ENCODE measurements at places on chromosomes 2 and 18.

GRCh38 chr2:223643309-223643708 lies 41.1 kb upstream of the SCG2 start:
- DNase-seq: no peak

- DNase-seq: no peak
Observed at GRCh38 chr18:60100778-60101177, 201.0 kb downstream of the PMAIP1 start.

DNA sequence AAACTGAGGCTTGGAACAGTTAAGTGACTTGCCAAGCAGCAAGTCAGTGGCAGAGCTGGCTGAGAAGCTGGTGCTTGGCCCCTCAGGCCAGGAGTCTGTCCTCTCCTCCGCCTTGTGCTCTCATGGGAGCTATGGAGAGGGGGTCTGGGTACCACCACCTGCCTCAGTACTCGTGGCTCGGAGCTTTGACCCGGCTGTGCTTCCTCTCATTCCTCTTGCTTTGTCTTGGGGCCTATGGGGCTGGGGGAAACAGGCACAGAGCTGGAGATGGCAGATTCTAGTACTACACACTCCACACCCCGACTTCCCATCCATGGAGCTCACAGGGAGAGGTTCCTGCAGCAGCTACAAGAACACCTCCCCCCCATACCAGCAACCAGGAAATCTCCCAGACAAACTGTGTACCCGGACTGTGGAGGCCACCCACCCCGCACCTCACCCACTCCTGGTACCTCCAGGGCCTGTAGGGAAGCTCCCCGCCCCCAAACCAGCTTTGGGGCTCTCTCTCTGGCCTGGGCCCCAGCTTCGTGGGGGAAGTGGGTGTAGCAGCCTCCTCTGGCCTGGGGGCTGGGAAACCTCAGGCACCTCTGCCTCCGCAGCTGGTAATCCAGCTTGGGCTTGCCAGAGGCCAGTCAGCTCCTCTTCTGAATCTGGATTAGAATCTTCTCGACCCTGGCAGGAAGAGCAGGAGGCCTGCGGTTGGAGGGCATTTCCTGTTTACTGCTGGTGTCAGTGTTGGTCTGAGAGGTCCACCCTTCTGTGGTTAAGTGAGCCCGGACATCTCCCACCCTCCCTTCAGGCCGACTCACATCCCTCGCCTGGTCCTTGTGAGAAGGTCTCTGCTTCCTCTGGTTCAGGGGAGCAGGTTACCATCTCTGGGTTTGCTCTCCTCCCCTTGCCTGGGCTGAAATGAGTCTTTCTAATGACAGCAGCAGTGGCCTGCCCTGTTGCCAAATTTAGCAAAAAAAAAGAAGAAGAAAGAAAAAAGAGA lies 22.3 kb upstream of the RHOB start:
- DNase-seq: no peak

GRCh38 chr2:233350708-233351107 lies 3.6 kb upstream of the DGKD start:
- no peak for DNase-seq

DNA sequence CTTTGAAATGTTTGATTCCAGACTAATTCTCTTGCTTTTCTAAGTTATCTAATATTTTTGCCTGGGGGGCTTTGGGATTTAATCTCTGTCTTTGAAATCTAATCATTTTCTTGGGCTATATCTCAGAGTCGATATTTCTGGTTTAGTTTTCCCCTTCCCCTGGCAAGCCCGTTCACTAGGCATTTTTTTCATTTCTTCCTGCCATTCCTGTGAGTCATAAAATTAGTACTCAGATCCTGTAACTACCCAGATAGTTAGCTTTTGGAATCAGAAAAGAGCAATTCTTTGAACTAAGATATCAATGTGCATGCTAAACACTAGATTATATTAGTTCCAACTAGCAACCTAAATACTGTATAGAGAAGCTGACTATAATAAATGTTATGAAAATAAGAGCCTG lies 29.4 kb upstream of the RNF149 start:
- no peak for DNase-seq

- no peak for DNase-seq
Observed at GRCh38 chr2:19205983-19206533, 152.4 kb downstream of the OSR1 start.

- DNase-seq: no peak
Observed at GRCh38 chr2:203772456-203773165, 66.2 kb downstream of the CD28 start.

DNA sequence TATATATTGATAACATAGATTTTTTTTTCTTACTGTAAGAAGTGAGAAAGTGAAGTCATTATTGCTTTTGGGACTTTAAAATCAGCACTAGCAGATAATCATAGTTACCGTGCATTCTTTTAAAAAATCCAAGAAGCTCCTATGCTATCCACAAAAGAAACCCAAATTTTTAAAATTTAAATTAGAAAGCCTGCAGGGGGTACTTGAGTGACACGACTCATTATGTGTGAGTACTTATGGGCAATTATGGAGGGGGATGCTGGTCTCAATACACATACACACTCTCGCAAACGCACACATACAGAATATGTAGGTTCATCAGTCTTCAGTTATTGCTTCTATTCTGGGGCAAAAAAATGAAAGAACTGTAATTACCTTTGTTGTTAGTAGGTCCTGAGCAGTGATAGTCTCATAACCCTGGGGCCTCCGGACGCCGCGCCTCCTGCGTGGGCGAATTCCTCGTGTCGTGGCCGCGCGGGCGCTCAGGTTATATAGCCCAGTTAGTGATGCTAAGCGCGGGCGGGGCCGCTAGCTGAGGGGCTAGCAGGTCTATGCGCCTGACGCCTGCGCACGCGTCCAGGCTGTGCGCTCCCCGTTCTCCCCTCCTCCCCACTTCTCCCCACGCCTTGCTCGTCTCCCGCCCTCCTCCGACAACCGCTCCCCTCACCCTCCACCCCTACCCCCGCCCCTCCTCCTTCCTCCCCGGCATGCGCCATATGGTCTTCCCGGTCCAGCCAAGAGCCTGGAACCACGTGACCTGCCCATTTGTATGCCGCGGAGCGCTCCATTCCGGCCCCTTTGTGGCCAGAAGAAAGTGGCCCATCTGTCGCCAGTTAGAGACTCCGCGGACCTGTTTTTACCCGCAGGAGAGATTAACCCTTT lies at the start of gene NEUROD1:
TSS of gene NEUROD1 (minus strand) at position 463 of the 882 bp plus-strand sequence. CDS start 1,657 bp downstream, outside the sequence.
- DNase-seq: no peak

DNA sequence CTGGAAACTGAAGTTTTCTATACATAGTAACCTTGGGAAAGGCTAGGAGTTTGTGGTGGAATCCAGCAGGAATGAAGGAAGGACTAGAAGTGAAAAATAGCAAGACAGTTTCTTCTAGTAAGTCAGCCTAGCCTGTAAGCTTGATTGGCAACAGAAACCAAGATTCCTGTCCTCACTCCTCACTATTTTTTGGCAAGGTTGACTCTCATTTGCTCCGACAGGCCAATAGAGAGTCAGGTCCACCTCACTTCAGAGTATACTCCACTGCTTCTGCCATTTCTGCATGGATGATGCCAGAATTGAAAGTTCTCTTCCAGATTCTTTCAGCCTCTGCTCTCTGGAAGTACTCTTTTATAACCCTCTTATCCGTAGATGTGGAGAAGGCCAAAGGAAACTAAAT lies 352.4 kb downstream of the ZNF516 start:
- DNase-seq: no peak

DNA sequence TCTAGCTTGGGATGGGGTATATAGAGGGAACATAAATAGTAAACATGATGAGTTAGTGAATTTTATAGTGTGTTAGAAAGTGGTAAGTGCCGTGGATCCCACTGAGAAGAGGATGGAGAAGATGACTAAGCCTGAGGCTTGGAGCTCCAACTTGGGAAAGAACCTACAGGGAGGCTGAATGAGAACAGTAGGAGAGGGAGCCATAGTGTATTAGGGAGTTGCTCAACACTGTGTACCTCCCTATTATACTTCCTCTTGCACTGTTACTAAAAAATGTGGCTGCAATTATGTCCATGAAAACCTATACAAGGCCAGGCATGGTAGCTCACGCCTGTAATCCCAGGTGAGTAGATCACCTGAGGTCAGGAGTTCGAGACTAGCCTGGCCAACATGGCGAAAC lies 2.9 kb upstream of the SLC19A3 start:
- no peak for DNase-seq

DNA sequence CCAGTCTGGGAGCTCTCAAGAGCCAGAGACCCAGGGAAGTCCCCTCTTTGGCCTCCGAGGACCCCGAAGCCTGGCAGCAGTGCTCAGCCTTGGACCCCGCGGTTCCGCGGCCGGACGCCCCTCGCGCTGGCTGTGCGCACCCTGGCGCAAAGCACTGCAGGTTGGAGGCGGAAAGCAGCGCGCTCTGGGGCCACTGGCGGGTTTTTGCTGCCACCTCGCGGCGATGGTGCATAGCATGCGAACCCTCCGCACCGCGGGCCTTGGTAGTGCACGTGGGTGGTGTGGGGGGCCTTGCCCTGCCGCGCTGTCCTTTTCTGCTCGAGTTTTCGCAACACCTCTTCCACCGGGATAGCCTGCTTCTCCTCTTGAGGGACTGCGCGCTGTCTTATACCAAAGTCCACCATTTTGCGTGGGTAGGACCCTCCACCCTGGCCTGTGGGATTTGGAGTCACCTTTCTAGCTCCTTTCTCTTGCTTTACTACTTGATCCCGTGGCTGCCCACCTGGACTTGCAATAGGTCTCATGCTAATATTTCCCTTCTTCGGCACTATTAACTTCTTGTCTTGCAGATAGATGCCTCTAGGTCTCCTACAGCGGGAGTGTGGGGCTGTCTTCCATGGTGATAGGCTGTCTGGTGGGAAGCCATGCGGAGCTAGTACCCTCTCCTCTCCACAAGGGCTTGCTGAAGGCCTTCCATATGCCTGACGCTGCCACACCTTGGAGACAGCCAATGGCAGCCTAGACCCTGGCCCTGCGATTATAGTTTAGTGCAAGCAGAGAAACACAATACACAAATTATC lies 14.3 kb downstream of the SIX3 start:
- peak; percentile 49 for DNase-seq

- no peak for DNase-seq
Observed at GRCh38 chr2:28358668-28359201, 33.9 kb upstream of the FOSL2 start.

- no peak for DNase-seq
Observed at GRCh38 chr18:59056706-59057492, 82.8 kb upstream of the SEC11C start.

DNA sequence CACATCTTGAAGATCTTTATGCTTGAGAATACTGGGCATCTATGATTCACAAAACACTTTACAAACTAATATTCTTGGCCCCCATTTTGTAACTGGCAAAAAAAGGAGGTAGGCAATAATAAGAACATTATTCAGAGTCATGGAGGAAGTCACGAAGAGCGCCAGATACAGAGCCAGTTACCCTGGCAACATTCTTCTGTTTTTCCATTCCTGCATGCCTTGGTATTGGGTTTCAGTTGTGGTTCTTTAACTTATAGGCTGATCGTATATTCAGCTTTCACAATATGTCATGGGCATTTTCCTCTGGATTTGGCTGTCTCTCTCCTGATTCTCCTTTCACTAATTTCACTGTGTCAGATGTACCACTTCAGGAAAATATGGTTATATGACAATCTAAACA lies 234.7 kb downstream of the HRH4 start:
- DNase-seq: no peak

- no peak for DNase-seq
Observed at GRCh38 chr18:23088310-23088709, 47.0 kb upstream of the CABLES1 start.

GRCh38 chr2:75716406-75716805 lies 5.7 kb upstream of the GCFC2 start:
- no peak for DNase-seq

- no peak for DNase-seq
Observed at GRCh38 chr2:219637842-219638185, 10.4 kb downstream of the SLC4A3 start.

DNA sequence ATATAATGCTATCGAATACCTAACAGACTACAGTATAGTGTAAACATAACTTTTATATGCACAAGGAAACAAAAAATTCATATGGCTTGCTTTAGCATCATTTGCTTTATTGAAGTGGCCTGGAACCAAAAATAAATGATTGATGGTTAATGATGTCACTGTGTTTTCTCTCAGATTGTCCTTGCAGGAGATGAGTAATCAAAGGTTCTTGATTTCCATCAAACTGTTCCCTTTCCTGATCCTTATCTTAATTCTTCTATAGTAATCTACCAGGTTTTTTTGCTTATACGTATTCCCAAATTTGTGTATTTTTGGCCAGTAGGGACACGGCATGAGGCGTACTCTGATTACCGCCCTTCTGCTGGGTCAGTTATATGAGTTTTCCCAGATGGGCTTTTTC lies 104.9 kb upstream of the CXCR4 start:
- no peak for DNase-seq

- DNase-seq: no peak
Observed at GRCh38 chr2:74777161-74777900, 56.6 kb upstream of the HK2 start.

All from stimulated activated CD8-positive, alpha-beta memory T cell treated with anti-CD3 and anti-CD28 coated beads, Interleukin-7, amount 100 ng/mL, for 1 hour (primary cell).